Stimulated activated CD8-positive, alpha-beta memory T cell treated with anti-CD3 and anti-CD28 coated beads, Interleukin-4, amount 100 ng/mL, for 1 hour (primary cell): ENCODE measurements at places on chromosomes 6 and 20.

DNA sequence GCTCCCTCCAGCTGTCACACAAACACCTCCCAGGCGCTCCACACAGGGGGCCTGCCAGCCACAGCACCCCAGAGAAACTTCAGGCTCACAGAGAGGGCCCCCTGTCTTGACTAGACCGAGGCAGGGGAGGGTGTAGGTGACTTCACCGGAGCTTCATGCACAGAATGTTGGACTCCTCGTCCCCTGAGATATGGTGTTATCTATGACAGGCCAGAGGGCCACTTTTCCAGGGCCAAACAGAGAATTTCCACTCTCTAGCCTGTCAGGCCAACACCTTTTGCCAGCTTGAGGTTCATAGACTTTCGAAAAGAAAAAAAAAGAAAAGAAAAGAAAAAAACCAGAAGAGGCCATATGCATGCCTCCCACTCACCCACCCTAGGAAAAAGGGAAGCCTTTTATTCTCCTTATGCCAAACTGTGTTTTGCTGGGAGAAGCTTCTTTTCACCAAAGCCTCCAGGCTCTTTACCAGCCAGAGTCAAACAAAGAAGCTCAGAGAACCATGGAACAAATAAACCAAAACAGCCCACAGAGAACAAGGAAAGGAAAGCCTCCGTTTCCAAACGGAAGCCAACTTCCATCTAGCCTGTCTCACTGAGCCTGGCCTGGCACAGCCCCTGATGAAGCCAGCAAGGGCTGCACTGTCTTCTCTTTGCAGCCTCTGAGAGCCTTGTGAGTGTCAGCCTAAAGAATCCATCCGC lies 313.2 kb upstream of the JARID2 start:
- no peak for DNase-seq

DNA sequence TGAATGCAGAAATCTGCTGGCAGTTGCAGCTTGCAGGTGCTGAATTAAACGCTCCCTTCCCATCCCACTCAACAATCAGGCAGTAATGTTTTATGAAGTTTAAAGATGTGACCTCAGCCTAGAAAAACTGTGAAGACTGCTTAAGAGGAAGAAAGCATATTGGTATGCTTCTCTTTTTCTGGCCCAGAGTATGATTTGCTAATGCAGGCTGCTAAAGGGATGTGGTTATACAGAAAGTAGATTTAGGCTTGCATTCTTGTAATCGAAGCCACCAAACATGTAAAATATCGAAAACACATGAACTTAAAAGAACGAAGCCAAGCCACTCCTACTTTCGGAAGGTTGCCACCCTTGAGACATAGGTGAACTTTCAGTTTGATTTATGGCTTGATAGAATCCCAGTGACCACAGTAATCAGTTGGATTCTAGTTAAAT lies 40.7 kb downstream of the MAP3K5 start:
- DNase-seq: no peak

GRCh38 chr6:74356391-74356790 lies 660.4 kb downstream of the CD109 start:
- DNase-seq: no peak

GRCh38 chr6:4348462-4349112 lies 213.2 kb upstream of the ECI2 start:
- no peak for DNase-seq

- no peak for DNase-seq
Measured at GRCh38 chr6:66435321-66435720, 728.3 kb upstream of the EYS start.

DNA sequence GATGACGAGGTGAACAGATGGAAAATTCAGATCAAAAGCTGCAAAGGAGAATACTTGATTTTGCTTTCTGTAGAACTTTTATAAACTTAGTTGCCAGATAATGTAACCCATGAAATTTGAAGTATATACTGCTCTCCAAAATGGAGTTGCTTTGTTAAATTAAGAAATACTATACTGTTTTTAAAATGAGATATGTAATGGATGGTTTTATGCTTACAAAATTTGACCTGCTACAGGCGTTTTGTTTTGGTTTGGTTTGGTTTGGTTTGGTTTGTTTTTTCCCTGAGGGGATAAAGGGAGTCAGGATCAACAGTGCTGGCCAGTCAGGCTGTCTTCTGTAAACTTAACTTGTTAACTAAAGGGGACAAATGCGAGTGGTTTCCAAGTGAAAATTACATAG lies 55.6 kb upstream of the KIF25 start:
- DNase-seq: no peak

GRCh38 chr6:158143700-158144099 lies 24.4 kb downstream of the SERAC1 start:
- no peak for DNase-seq
